ENCODE measurements at places on chromosomes 1 and 21.
A peak's percentile ranks its signal among the peaks of the same experiment; 100 is the strongest.

- no peak for DNase-seq
These were observed 19.8 kb downstream of the ZBTB17 start for GRCh38 chr1:15956150-15956549.

DNA sequence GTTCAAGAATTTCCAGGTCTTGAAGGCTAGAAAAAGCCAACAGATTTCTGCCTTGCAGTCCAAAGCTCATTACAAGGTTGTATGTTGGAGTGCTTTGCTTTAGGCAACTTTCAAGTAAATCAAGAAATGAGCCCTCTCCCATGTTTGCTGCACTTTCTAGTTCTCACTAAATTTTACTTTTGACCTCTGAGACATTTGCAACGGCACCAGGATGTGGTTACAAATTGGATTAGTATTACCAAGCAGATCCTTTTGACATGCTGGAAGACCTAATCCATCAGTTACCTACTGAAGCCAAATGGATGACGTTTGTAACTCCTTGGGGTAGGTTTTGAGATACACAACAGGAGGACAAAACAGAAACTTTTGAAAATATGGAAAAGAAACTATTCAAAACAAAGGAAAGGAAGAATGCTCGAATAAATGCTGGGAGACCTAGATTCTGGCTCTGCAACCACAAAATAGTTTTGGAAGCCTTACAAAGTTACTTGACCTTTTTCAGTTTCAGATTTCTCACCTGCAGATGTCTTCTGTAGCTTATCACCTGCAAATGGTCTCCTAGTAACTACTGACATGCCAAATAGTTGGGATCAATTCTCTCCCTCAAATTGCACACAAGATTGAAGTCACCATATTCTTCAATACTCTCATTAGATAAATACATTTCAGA is 251.7 kb upstream of the ADGRL2 start:
- DNase-seq: no peak

- no peak for DNase-seq
These were observed 367.7 kb downstream of the VAV3 start for GRCh38 chr1:107597290-107597689.

- no peak for DNase-seq
These were observed 4.5 kb upstream of the IER5 start for GRCh38 chr1:181083842-181084605.

DNA sequence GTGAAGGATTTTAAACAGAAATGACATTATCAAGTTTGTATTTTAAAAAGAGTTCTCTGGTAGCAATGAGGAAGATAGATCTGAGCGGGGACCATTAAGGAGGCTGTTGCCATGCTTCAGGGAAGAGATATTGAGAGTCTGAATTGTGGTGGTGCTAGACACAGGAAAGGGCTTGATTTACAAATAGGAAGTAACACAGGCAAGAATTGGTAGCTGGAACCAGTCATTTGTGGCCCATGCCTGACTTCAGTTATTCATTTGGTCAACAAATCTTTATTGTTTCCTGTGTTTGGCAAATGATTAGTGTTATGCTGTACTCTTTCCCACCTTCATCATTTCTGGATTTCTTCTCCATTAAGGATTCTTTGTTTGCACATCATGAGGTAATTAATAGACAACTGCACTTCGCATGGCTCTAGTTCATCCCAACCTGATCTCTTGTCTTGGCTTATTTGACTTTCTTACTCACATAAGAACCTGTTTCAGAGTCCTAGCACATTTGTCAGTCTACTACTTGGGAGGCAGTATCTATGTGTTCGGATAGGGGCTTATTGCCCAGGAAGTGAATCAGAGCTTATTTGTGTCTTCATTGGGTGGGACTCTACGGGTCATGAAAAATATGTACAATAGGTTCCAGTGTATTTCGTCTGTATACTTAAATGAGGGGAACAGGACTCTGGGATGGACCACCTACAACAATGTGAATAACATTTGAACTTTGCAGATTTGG is 32.3 kb downstream of the EEIG2 start:
- no peak for DNase-seq

DNA sequence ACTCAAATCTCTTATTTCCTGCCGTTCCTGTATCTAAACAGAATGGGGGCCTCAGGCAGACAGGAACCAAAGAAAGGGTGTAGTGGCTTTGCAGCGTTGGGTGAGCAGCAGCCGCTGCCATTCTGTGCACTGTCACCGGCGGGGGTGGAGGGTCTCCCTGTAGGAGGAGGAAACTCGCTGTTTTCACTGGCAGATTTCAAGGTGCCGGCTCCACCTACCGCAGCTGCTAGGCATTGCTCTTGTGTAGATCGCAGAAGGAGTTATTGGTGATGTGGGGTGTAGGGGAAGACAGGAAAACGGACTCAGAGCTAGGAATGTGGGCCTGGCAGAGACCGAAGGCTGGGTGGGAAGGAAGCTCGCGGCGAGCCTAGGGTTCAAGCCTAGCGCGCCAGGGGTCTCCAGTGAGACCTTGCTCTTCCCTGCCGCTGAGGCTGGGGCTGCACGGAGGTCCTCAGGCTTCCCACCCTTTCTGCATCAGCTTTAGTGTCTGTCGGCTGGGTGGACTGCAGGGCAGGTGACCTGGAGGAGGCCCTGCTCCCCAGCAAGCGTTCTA is 20.8 kb downstream of the ATP5PO start:
- DNase-seq: peak; percentile 76

DNA sequence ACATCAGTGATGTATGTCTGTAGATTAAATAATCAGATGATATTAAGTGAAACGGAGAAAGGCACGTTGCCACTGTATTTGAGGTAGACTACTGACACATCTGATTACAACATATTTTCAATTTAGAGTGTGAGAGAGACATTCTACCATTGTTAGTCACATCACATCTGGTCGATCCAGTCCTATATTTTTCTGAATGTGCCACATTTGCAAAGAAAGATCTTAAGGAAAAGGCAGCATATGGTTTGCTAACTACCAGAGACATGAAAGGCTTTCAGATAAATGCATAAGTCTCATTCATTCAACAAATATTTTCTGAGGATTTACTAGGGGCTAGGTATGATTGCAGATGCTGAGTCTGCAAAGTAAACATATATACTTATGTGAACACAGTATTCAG is 114.3 kb upstream of the RUNX1 start:
- DNase-seq: no peak

- no peak for DNase-seq
These were observed 3.6 kb upstream of the ZNF672 start for GRCh38 chr1:248834343-248834940.

DNA sequence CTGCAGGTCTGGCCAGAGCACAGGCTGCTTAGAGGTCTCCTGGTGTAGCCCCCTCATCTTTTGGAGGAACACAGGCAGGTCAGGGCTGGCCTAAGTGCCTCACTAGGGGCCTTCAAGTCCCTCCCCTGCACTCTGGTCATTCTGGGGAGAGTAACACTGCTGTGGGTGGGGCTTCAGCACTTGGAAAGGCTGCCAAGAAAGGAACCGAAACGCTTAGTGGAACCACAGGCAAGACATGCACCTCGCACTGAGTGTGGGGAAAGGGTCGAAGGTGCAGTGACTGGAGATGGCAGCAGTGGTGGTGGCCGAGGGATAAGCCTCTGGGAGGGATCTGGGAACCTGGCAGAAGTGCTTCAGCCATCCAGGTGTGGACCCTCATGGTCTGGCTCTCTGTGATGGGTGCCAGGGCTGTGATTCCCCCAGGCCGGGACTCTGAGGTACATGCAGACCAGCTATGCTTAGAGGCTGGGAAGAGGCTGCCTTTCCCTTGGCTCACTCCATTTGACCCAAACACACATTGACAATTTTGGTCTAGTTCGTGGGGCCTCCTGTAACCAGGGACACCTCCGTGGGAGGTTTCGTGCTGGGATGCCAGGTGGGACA is 182.9 kb upstream of the CSF3R start:
- DNase-seq: no peak

GRCh38 chr1:225427235-225428067 is at the start of gene LBR:
LBR (minus strand) TSS chr1:225428038; CDS start chr1:225424075, 3,963 bp downstream.
- DNase-seq: no peak

DNA sequence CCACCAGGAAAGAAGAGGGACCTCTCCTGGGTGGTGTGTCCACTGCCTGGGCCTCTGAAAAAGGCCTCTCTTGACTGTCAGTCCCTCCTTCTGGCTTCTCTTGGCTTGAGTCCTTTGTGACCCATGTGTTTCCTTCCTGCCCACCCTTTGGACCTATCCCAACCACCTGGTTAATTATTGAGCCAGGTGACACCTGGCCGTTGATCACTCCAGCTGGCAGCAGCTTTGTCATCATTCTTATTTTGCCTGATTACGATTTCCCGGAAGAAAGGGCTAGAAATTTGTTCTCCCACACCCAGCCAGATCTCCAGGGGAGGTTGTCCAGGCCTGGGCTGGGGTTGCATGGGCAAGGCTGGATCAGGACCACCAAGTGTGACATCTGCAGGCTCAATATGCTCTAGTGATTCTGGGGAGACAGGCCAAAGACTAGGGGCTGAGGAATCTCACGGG is 24.8 kb downstream of the CSF1 start:
- DNase-seq: no peak

DNA sequence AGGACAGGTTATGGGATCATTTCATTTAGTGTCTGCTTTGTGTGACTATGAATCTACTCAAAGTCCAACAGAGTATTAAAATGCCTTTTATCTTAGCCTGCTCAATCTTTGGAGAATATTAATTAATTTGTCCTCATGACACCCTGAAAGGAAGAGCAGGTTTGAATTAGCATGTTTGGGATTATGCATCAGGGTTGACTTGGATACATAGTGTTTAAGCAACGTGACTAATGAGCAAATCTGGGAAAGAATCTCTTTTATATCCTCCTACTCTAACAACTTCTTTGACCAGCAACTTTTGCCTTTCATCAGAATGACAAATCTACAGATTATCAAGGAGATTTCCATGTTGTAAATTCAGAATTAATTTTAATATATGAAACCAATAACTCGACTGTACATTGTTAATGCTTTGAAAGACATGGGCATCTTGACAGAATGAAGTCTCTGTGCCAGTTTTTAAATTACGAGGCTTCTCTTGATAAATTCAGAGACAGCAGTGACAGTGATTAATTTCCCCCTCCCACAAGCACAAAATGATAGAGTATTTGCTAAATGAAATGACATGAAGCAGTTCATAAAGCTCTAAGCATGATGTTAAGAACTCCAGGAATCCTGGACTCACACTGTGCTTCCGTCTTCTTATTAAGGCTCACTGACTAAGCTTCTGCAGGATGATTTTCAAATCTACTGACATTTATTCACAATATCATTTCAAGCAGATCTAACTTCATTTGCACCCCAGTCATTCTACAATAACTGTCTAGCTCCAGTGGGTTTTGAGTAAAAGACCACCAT is 156.5 kb downstream of the PCNX2 start:
- DNase-seq: no peak

DNA sequence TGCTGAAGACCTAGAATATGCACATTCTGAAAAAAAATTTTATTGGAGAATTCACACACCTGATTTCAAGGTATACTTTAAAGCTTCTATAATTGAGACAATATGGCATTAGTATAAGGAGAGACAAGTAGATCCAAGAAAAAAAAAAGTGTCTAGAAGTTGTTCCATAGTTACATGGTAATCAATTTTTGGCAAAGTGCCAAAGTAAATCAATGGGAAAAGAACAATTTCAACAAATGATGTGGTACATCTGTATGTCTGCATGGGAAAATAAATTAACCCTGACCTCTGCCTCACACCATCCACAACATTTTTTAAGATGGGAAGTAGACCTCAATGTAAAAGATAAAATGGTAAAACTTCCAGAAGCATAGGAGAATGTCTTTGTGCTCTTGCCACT is 21.3 kb upstream of the BACH1 start:
- DNase-seq: no peak

GRCh38 chr1:213997038-213997771 is 9.4 kb downstream of the PROX1 start:
- DNase-seq: no peak

DNA sequence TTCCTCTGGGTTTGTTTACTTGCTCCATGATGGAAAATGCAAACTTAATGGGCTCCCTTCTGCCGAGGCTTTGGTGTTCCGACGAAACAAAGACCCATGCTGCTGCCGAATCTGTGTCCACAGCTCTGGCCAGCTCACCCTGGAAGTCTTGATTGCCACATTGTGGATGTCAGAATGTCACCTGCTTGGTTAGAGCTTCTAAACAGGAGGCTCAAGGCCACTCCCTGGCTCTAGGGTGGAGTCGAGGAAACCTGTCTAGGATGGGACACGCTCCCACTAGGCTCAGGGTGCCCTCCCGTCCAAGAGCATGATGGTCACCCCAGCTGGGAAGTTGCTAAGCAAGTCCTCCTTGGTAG is 279.3 kb upstream of the VAMP3 start:
- no peak for DNase-seq

- no peak for DNase-seq
These were observed 10.0 kb downstream of the KIRREL1 start for GRCh38 chr1:158003406-158003800.

- no peak for DNase-seq
These were observed 10.2 kb upstream of the FCRL5 start for GRCh38 chr1:157562515-157562914.

GRCh38 chr1:225479996-225480720 is 52.3 kb upstream of the LBR start:
- no peak for DNase-seq

All from NCI-H1436 (cell line).